CD8-positive, alpha-beta T cell (primary cell): ENCODE measurements at places on chromosomes 6 and 20. TPM values are rescaled to one million over a fixed set of nuclear protein-coding genes. Genes with fewer than 3 reads are reported as not detected.
A peak's percentile ranks its signal among the peaks of the same experiment; 100 is the strongest.

GRCh38 chr6:123587838-123588545, 48.8 kb downstream of the TRDN start:
- DNase-seq, result no peak

DNA sequence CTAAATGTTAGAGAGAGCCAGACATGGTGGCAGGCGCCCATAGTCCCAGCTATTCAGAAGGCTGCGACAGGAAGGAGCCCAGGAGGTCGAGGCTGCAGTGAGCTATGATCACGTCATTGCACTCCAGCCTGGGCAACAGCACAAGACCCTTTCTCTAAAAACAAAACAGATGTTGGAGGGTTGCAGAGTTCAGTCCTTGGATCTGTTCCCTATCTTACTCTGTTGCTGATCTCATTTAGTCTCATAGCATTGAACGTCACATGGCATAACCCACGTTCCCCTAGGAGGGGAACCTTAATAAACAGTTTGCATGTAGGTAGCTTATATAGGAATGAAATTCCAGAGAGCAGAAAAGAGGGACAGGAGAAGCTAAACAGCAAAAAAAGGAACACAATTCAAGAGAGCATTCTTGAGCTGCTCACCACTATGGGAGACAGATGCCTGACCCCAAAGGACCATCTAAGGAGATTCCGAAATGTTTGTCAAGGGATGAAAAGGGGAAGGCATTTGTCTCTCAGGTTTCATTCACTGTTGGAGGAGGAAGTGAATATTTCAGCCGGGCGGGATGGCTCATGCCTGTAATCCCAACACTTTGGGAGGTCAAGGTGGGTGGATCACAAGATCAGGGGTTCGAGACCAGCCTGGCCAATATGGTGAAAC, 54.6 kb upstream of the PIM1 start:
- no peak for DNase-seq

DNA sequence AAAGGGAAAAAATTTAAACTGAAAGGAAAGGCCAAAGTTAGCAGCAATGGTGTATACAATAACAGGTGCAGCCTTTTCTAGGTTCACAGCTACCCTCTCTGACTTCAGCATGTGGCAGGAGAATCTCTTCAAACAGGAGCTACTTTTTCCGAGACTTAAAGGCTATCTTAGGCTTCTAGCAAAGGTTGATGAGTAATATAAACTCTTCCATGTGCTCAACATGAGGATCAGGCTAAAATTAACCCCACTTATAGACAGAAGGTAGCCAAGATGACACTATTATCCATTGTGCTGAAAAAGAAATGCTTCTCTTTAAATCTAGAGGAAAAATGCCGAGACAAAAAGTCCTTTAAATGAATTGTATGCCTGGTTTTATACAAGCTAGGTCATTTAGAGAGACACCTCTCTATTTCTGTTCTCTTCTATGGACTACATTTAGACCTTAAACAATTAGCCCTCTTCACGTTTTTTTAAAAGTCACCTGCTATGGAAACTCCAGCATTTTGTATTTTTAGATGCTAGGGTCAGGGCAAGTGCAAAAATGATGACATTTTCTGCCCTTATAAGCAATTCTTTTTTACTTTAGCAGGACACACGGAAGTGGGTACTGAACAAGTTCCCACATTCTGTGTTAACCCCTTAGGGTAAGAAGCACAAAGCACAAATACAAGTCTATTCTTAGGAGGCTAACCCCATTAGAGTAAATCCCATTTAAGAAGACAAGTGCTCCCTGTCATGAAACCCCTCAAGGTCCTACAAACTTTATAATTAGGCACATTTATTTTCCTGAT, 216.8 kb upstream of the CITED2 start:
- no peak for DNase-seq

- DNase-seq, result no peak
Observed at GRCh38 chr20:47810721-47811347, 25.6 kb upstream of the SULF2 start.

DNA sequence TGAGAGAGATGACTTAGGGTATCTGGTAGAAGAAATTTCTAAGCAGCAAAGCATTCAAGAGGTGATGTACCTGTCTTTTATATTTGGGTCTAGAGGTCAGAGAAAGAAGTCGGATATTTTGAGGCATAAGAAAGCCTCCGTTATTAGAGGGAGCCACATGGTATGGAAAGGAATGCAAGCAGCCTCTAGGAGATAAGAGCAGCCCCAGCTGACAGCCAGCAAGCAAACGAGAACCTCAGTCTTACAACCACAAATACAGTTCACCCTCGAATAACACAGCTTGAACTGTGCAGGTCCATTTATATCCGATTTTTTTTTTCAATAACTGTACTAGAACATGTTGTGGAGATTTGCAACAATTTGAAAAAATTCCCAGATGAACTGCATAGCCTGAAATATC, 190.7 kb upstream of the VGLL2 start:
- DNase-seq, result no peak

- no peak for DNase-seq
Observed at GRCh38 chr6:25133568-25133967, 145.6 kb upstream of the CARMIL1 start.

GRCh38 chr6:42260396-42260888, 42.8 kb upstream of the MRPS10 start:
- DNase-seq, result no peak

- no peak for DNase-seq
Observed at GRCh38 chr6:113401231-113401630, 455.9 kb upstream of the MARCKS start.

GRCh38 chr6:113050010-113050858, 703.1 kb downstream of the RFPL4B start:
- no peak for DNase-seq

DNA sequence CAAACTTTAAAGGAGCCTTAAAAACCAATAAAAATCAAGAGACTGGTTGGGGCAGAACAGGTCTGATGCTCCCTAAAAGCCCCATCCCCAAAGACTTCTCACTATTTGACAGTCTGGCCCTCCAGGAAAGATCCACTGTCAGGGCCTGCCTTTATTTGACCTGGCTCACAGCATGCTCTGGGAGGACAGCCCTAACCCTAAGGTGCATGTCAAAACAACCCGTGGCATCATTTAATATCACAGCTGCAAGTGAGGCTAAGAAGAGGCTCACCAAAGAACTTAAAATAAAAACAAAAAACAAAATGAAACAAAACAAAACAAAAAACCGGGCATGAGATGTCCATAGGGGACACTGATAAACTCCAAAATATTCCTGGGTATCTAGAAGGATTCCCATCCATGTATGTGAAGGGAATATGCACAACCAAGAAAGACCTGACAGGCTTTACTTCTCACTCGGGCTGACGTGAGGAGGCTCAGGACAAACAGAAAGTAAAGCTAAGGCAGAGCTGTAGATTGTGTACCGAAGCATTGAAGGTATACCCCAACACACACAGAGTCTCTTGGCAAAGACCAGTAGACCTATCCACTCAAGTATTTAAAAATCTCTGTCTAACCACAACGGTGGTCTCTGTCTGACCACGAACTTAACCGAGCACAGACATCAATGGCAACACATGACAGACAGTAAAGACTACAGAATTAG, 57.3 kb downstream of the AHI1 start:
- no peak for DNase-seq

GRCh38 chr6:27507041-27507956, 34.4 kb upstream of the ZNF184 start:
- DNase-seq, result no peak

DNA sequence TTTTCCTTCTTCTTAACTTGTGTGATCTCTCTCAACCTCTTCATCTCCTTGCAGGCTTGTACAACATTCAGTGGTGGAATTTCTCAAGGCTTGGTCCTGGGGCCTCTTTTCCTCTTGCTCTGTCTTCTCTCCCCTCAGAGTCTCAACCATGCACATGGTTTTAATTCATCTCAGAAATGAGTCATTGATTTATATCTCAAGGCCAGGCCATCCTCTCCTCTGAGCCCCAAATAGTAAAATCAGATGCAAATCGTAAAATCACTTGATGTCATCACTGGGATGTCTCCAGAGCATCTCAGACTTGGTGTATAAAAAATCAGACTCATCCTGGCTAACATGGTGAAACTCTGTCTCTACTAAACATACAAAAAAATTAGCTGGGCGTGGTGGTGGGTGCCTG, 85.0 kb downstream of the FNDC1 start:
- no peak for DNase-seq

GRCh38 chr6:154301839-154302752, 54.5 kb downstream of the IPCEF1 start:
- peak; percentile 45 for DNase-seq

- no peak for DNase-seq
Observed at GRCh38 chr20:56872620-56873458, 243.7 kb downstream of the TFAP2C start.

DNA sequence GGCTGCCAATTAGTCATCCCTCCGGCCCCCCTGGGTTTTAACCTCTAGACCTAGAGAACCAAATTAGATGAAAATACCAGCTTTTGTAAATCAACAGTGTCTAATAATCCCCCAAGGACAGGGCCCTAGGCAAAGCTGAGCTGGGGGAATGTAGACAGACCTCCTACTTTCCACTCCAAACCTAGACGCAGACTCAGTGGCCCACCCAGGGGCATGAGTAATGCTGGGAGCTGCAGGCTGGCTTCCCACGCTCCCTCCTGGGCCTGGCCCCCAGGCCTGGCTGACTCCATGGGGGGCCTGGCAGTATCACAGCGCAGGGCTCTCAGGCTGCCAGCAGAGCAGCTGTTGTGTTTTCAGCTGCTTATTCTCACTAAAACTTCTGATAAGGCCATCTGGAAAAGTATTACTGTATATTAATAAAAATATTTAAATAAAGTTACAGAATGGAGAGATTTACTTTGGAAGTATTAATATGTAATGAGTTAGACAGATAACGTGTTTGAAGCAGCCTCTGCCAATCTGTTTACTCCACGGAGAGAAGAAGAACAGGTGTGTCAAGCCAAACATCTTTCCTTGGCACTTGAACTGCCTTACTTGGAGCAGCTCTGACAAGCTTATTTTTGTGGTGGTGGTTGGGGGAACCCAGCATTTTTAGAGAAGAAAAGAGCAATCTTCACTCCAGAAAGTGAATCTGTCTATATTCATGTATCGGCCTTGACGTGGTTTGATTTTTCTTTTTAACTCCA, 144.0 kb upstream of the AGPAT4 start:
- no peak for DNase-seq

DNA sequence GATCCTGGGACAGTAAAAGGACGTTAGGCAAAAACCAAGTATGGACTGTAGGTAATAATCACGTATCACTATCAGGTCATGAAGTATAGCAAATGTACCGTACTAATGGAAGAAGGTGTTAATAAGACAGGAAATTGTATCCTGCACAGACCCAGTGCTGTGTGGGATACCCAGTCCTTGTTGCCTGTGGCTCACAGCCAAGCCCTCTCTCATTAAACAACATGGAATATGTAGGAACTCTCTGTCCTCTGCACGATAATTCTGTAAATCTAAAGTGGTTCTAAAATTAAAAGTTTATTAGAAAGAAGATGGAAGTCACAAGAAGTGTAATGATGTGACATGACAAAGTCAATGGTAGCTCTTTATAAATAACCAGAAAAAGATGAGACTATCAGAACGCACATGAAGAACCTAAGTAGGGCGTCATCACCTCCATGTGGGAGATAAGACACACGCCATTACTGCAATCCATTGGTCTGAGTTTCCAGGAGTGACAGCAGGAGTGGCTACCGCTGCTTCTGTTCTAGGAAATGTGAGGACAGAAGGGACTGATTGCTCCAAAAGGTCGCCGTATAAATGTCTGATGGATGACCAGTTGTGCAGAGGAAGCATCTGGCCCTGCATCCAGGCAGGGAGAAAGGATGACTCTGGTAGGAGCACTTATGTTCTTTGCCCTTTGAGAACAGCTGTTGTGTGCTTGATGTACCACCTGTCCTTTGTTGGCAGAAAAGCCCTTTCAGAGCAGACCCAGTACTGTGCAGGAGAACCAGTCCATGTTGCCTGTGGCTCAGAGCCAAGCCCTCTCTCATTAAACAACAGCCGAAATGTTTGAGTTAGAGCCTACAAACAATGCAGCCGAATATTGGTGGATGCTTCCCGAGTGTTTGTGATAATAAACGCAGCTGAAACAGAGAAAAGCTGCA, 125.6 kb downstream of the FIG4 start:
- no peak for DNase-seq

- no peak for DNase-seq
Observed at GRCh38 chr20:39829661-39830060, 859.4 kb downstream of the MAFB start.

GRCh38 chr20:35603695-35604448, 11.8 kb upstream of the SPAG4 start:
- DNase-seq, result no peak

DNA sequence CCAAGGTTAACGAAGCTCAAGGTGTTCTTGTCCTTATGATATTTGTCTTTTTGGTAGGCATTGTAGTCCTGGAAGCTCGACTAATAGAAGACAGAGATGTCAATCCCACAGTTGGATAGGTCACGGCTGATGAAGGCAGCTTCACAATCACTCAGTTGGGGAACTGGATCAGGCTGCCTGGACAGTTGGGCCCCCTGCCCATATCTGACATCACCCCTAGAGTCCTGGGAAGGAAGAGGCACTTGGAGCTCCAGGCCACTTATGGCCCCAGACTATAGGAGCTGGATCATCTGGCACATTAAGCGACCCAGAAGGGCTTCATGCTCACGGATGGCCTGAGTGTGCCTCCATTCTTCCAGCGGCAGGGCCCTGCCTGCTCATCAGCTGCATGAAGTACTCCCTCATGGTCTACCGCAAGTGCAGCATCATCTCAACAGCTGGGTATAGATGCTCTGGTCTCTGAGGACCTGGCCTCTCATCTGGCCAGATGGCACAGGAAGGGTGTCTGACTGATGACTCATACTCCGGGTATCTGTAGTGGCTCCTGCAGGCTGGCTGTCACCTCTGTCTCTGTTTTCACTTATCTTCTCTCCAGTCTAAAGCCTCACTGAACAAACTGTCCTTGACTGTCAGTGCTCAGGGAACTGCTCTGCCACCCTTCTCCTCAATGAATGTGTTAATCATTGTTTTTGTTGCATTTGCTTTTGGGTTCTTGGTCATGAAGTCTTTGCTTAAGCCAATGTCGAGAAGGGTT, 29.2 kb upstream of the SSR1 start:
- DNase-seq, result no peak

DNA sequence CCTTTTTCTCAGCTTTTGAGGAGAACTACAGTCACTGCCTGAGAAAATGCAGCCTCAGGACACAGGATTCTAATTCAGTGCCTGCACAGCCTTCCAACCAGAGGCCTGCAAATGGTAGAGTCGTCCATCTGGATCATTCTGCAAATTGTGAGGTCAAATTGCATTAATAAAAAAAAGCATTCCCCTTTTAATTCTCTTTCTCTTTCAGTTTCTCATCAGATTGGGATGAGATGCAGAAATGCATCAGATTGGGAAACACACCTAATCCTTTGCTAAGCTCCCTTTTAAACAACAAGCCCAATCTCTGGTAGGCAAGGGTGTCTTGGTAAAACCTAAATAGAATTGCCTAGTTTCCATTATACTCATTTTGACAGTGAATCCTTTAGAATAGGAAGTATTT, 838.8 kb downstream of the MAFB start:
- DNase-seq, result no peak

GRCh38 chr20:36849333-36850065, 26.4 kb upstream of the TLDC2 start:
- DNase-seq, result no peak

Gene GSTA2
- total RNA-seq, result not detected

Gene METTL24
- total RNA-seq, result 0.33 TPM

Gene MEI4
- not detected for total RNA-seq

Gene EFCAB8
- 0.92 TPM for total RNA-seq

Gene HTR1E
- total RNA-seq, result not detected

Gene BPI
- not detected for total RNA-seq

Gene PTPN1
- total RNA-seq, result 97.5 TPM

Gene LAMP5
- total RNA-seq, result not detected

Gene CYP39A1
- not detected for total RNA-seq

Gene C6orf141
- total RNA-seq, result not detected

Gene SLC32A1
- total RNA-seq, result not detected

Gene TSBP1
- not detected for total RNA-seq

Gene GABRR1
- not detected for total RNA-seq
